ENCODE measurements at places on chromosomes 1 and 21.

- DNase-seq = no peak
Observed at GRCh38 chr1:80056179-80056578, 1049.6 kb upstream of the ADGRL4 start.

- DNase-seq = no peak
Observed at GRCh38 chr1:101732261-101732660, 264.5 kb downstream of the OLFM3 start.

GRCh38 chr1:236253119-236253518 is 28.6 kb downstream of the ERO1B start:
- no peak for DNase-seq

- no peak for DNase-seq
Observed at GRCh38 chr1:218516526-218516925, 171.4 kb downstream of the TGFB2 start.

DNA sequence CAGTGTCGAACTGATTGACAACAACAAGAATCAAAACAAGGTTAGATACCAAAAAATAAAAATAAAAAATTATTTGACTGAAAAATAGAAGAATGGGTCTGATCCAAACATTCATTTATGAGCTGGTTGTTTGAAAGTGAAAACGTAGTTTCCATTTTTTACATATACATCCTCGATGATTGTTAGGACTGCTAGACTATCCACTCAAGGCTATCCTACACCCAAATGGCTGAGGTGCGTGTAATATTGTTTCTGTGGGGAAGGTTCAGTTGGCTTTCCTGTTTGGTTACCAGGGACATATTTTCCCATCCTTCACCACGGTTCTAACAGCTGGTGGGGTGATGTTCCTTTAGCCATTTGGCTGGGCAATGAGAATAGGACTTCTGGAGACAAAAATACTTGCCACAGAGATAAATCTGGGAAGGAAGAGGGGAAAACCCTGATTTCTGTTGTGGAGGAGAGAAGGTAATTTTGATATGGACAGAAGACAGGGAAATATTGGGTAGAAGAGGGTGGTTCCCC is 66.3 kb downstream of the MAP3K7CL start:
- peak; percentile 76 for DNase-seq

GRCh38 chr1:57860325-57860724 is 436.5 kb upstream of the DAB1 start:
- no peak for DNase-seq

DNA sequence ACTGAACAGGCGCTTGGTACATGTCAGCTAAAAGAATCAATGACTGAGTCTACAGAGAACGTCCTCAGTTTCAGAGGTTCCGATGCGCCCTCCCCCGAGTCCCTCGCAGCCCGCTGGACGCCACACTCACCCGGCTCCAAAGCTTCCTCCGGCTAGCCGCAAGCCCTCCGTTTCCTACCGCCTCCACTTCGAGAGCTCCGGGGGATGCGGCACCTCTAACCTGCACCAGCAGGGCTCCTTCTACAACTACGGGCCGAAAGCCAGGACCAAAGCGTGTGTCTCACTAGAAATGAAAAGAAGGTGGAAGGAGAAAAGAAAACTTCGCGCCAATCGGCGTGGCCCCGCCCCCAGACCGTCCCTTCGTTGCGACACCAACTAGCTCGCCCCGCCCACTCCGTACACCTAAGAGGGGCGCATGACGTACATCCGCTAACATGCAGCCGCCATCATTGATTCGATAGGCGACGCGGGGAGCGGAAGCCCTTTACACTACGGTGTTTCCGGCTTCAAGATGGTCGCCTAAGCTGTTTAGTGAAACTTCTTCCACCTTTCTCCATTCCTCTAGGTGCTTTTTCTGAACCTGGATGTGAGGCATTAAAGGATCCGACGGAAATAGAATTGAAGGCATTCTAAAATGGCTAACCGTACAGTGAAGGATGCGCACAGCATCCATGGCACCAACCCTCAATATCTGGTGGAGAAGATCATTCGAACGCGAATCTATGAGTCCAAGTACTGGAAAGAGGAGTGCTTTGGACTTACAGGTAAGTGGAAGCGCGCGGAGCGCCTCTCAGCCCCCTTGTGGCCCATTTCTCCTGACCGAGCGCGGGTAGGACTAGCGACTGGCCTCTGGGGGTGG is at the start of the genes ORC1 and PRPF38A:
Gene ORC1 (minus strand): TSS at position 308 of the 859 bp plus-strand sequence. CDS start 2,200 bp downstream, outside the sequence.
Gene PRPF38A (plus strand): TSS at position 487 of the 859 bp plus-strand sequence. CDS start 148 bp downstream, at position 635.
- peak; percentile 95 for DNase-seq

DNA sequence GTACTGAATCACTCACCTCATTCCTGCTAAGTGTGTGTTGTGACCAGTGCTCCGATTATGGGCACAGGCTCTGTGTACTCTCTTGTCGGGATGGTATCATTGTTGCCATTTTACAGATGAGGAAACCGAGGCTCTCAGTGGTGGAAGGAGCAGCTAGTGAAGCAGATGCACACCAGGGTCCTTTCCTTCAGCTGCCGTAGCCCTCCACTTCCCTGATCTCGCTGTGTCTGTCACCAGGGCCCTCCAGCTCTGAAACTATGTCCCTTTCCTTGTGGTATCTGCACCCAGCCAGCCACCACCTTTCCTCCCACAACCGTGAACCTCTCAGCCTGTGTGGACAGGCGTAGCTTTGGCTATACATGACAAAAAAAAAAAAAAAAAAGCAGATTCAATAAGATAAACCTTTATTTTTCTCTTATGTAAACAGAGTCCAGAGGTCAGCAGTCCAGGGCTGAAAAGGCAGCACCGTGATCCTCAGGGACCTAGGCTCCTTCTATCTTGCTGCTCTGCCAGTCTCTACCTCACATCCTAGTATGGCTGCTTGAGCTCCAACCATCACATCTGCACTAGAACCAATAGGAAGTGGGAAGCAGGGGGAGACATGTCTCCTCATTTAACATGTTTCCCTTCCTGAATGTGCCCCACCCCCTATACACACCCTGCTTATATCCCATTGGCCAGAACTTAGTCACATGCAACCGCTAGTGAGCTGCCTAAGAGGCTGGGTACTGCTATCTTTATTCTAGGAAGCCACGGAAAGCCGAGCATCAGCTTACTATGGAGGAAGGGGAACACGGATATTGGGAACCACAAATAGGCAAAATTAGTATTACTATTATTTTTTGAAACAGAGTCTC is 44.3 kb downstream of the TMEM51 start:
- no peak for DNase-seq

- no peak for DNase-seq
Observed at GRCh38 chr1:29424266-29424665, 187.9 kb downstream of the PTPRU start.

- DNase-seq = no peak
Observed at GRCh38 chr21:19523061-19523460, 1119.5 kb upstream of the TMPRSS15 start.

- no peak for DNase-seq
Observed at GRCh38 chr1:111955755-111956154, 33.7 kb downstream of the KCND3 start.

DNA sequence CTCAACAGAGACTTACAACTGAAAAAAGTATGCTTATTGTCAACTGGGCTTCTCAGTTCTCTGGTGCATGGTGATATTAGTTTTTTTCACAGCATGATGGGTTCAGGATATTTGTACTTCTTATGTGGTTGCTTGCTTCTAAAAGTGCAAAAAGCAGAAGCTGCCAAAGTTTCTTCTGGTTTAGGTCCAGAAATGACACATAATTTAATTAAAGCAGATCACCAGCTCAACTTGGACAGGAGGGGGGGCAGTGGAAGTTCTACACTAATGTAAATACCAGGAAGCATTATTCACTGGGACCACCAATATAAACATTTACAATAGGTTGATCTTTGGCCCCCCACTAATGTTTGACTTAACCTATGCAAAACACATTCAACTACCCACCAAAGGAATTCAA is 354.8 kb upstream of the BRINP3 start:
- no peak for DNase-seq

DNA sequence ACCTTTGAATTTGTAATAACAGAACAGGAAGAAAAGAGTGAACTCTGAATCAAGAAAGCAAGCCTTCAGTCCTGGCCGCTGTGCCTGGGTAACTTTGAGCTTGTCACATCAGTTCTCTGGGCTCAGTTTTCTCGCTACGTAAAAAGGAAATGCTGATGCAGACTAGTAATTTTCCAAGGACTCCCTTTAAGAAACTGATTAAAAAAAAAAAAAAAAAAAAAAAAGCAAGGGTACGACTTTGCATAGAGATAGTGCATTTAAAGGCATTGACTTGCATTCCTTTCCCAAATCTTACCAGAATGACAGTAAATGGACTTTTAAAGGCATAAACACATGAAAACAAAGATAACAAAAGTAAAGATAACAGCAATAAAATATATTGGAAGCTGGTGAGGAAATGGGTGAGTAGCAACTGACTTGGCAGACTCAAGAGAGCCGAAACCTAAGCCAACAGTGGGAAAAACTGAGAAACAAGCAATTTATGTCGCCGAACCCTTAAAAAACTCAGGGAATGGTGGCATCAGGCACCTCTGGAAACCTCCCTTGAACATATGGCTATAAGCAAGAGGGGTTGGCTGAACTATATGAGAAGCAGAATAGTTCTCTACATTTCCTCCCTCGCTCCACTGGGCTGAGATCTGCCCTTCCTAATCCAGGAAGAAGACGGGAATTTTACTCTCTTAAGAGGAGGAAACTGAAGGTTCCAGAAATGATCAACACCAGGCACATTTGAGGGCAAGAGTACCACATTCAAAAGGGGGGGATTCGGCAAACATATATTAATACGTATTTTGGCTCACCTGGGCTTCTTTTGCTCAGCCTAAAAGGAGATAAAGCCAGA is 189.2 kb downstream of the CDC7 start:
- no peak for DNase-seq

DNA sequence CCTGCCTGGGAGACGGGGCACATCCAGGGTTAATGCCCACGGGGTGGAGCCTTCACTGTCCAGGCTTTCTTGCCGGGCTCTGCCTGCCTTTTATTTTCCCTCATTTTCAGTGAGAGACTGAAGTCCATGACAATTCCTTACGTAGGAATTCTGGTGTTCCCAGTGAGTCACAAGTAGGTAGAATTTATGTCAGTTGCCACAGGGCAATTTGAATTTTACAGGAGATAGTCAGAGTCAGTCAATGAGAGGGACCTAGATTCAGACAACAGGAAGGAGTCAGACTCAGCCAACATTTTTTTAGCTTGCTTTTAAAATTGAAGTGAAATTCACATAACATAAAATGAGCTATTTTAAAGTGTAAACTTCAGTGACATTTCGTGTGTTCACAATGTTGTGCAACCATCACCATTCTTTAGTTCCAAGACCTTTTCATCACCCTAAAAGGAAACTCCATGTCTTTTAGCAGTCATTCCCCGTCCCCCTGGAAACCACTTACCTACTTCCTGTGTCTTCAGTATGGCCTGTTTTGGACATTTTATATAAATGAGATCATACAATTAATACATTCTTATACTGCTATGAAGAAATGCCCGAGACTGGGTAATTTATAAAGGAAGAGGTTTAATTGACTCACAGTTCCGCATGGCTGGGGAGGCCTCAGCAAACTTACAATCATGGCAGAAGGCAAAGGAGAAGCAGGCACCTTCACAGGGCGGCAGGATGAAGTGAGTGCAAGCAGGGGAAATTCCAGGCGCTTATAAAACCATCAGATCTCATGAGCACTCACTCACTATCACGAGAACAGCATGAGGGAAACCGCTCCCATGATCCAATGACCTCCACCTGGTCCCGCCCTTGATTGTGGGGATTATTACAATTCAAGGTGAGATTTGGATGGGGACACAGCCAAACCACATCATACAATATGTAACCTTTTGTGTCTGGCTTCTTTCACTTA is 14.6 kb downstream of the AJAP1 start:
- no peak for DNase-seq

- DNase-seq = no peak
Observed at GRCh38 chr1:36092166-36092797, 3.6 kb downstream of the ADPRS start.

DNA sequence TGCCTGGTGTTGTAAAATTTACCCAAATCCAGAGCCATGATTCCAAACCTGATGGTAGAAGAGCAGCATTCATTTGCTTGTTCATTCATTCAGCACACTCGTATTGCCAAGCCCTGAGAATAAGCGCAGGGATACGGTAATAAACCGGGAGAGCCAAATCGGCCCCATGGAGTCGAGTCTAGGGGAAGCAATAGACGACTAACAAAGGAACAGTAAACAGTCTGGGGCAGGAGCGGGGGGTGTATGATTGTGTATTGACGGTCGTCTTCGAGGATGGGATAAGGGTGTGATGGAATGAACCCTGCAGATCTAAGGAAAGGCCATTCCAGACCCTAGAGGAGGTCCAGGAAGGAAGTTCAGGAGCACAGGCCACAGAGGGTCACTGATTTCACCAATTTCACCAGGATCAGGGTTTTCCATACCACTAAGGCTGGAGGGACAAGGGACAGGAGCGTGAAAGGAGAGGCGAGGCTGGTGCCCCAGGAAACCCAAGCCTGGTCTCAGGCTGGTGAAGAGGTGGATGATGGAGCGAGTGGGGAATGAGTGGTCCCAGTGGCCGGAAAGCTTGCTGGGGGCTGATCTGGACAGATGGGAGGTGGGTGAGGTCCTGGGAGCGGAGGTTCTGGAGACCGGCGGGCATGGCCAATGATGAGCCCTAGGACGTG is 61.1 kb upstream of the PDE9A start:
- no peak for DNase-seq

GRCh38 chr1:59057211-59057694 is 239.6 kb upstream of the FGGY start:
- DNase-seq = no peak

DNA sequence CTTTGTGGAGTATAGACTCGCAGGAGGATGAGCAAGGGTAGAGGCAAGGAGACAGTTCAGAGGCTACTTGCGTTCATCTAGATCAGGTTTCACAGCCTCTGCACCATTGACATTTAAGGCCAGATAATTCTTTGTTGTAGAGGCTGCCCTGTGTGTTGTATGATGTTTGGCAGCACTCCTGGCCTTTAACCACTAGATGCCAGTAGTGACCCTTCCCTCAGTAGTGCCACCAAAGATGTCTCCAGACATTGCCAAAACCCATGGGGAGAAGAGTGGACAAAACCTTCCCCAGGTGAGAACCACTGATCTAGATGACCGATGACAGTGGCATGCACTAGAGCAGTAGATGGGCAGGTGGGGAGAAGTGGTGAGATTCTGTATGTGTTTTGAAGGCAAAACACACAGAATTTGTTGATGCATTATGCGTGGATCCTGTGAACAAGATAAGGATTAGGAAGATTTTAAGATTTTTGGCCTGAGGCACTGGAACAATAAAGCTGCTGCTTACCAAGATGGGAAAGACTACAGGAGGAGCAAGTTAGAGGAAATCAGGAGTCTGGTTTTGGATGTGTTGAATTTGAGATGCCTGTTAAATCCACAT is 9.9 kb upstream of the COG2 start:
- peak; percentile 50 for DNase-seq

GRCh38 chr21:28734522-28735175 is 258.0 kb downstream of the LTN1 start:
- no peak for DNase-seq

GRCh38 chr1:107135463-107135862 is 5.4 kb upstream of the NTNG1 start:
- no peak for DNase-seq

Data from inflammatory macrophage treated with lipopolysaccharide for 1 hour (primary cell).